ENCODE measurements at places on chromosomes 7 and 10.

- DNase-seq: no peak
Measured at GRCh38 chr7:7452119-7452518, 83.6 kb downstream of the COL28A1 start.

DNA sequence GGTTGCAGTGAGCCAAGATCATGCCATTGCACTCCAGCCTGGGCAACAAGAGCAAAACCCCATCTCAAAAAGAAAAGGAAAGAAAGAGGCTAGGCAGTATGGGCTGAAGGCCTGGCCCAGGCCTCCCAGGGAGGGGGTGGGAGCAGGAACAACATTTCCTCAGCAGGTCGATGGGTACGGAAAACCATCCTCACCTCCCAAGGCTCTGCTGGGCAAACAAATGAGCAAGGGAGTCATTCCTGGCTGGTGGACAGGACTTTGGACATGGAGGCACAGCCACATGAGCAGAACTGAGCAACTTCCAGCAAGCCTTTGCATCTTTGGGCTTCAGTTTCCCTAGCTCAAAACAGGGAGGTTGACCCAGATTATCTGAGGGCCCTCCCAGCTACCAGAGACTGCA is 13.0 kb downstream of the OGDHL start:
- DNase-seq: no peak

DNA sequence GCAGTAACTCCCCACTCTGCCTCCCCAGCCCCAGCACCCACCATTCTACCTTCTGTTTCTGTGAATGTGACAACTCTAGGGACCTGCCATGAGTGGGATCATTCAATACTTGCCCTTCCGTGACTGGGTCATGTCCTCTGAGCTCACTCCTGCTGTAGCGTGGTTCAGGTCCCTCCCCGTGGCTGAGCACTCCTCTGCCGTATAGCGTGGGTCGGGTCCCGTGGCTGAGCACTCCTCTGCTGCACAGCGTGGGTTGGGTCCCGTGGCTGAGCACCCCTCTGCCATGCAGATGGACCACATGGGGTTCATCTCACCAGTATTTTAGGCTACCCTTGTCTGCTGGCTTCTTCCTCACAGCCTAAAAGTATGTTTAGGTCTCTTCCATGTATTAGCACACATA is 43.0 kb downstream of the INSIG1 start:
- DNase-seq: no peak

GRCh38 chr10:61986788-61987492 is 85.4 kb downstream of the ARID5B start:
- no peak for DNase-seq

DNA sequence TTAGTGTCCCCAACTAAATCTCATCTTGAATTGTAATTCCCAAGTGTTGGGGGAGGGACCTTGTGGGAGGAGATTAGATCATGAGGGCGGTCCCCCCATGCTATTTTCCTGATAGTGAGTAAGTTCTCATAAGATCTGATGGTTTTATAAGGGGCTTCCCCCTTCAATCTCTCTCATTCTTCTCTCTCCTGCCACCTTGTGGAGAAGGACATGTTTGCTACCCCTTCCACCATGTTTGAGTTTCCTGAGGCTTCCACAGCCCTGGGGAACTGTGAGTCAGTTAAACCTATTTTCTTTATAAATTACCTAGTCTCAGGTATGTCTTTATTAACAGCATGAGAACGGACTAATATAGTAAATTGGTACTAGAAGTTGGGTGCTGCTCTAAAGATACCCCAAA is 365.6 kb downstream of the ANKRD7 start:
- peak; percentile 15 for DNase-seq

DNA sequence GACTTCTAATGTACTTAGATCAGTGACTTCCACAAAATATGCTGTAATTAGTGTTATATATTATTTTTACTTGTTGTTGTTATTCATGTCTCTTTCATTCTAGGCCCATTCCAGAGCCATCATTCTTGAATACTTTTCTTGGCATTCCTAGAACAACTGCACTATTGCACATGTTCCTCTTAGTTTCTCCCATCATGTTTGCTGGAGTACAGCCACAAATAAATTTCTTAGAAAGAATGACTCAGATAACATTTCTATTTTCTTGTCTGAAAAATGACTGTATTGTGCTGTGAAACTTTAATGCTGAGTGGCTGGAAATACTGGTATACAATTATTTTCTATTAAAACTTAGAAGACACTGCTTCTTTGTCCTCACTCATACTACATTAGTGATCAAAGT is 651.0 kb upstream of the STEAP1 start:
- DNase-seq: no peak
